ENCODE measurements at places on chromosomes 16 and 17.

GRCh38 chr17:79942591-79943346 is 92.9 kb downstream of the TBC1D16 start:
- DNase-seq = no peak

DNA sequence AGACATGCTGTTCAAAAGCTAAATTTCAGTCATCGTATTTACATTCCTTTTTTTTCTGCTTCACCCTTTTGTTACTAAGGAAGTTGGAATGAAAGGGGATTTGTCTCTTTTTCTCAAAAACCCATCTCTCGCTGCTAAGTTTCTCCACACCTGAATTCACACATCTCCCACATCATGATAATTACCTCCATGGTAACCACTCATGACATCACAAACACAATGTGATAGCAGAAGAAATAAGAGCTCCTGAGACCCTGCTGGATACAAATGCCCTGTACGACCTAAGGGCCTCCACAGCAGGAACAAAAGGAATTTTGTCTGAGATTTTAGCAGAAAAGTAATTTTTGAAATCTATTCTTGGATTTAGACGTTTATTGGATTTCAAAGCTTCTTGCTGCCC is 82.6 kb upstream of the GNAO1 start:
- DNase-seq = no peak

DNA sequence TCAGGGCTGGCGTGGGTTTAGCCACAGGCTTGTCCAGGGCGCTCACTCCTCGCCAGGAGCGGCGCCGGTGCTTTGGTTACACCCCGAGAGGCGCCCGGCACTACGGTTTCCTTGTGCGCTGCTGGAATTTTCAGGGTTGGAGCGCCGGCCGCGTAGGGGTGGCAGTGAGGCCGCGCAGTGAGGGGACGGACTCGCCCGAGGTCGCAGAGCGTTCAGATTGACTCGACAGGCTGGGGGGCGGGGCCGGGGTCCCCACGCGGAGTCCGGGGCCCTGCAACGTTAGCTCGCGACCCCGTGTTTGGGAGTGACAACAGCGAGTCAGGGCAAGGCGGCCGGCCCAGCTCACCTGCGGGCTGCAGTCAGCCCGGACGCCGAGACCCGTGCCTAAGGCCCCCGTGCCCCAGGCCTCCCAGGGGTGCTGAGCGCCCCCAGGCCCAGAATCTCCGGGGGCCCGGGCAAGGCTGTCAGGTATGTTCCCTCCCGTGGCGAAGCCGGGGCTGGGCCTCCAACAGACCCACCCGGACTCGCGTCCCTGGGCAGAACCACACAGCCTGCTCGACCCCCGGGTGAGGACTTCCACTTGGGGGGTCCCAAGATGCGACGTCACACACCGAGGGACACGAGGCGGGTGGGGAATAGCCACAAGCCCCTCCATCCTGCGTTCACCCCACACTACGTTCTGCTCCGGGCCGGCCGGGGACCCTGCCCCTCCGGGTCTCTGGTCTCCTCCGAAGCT is 1.3 kb upstream of the ACTG1 start:
- no peak for DNase-seq

- DNase-seq = no peak
Observed at GRCh38 chr17:40699371-40699770, 4.2 kb downstream of the KRT24 start.

GRCh38 chr16:3490911-3491629 is 4.2 kb downstream of the C16orf90 start:
- DNase-seq = no peak

GRCh38 chr17:27085517-27085916 is 208.4 kb upstream of the WSB1 start:
- DNase-seq = no peak

DNA sequence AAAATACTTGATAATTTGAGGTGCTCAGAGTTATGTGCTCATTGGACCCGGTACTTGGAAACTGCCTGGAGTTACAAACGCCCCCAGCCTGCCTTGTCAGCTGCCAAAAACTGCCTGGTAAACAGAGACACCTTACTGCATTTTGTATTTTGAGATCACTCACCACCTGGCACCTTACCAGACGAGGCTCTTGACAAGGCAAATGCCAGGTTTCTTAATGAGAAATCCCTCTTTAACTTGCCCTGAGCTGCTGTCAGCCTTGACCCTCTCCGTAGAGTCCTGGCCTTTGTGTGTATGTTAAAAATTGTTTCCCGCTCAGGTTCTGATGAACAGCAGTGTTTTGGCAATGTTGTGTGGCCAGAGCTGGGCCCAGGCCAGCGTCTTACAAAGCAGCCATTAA is 28.8 kb downstream of the SYT17 start:
- no peak for DNase-seq

DNA sequence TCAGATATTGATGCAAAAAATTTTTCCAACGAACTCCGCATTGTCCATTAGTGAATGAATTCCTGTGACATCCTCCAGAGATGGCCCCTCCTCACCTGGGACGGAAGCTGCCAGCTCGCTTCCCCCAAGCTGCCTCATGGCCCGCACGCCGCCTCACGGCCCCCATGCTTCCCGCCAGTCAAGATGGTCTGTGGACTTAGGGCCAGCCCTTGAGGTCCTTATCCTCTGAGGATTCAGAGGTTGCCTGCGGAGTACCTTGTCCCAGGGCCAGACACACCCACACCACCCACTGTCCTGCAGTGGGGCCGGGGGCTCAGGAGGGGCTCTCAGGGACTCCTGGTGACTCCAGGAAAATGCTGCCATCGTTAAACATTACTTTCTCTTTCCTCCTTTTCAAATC is 73.6 kb downstream of the SEC14L1 start:
- DNase-seq = no peak

DNA sequence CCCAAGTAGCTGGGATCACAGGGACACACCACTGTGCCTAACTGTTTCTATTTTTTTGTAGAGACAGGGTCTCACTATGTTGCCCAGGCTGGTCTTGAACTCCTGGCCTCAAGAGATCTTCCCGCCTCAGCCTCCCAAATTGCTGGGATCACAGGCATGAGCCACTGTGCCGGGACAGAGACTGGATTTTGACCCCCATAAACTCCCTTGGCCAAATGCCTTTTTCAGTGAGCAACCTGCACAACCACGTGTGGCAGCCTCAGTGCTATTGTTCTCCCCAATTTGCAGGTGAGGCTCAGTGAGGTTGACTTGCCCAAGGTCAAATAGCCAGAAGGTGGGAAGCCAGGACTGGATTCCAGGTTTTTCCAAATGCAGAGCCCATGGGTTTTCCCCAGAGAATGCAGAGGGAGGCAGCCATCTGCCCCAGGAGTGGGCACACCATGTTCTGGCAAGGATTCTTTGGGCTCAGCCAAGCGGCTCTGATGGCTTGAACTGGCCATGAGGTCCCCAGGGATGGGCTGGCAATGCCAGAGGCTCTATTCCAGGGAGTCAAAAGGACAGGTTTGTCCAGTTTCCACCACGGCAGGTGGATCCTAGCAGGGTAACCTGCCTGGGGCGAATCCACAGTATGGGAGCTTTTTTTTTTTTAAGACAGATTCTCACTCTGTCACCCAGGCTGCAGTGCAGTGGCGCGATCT is 1.8 kb downstream of the IL27 start:
- DNase-seq = no peak

GRCh38 chr16:23829454-23829853 is 6.3 kb upstream of the PRKCB start:
- DNase-seq = no peak

DNA sequence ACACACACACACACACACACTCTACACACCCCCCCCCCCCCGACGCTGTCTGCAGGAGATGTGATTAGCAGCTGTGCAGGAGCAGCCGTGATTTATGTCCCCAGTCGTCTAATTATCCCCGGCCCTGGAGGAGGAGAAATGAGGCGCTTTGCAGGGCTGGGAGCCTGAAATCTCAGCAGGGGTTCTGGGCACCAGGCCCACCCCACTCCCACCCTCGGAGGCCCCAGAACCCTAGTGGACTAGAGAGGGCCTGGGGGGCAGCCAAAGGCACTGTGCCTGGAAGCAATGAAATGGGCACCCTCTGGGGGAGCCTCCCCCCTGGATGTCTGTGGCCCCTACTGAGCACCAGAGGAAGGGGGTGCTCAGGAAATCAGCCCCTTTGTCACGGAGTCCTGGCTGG is 134.2 kb upstream of the CIBAR2 start:
- no peak for DNase-seq

- DNase-seq = no peak
Observed at GRCh38 chr16:78306361-78306760, 206.9 kb downstream of the WWOX start.

DNA sequence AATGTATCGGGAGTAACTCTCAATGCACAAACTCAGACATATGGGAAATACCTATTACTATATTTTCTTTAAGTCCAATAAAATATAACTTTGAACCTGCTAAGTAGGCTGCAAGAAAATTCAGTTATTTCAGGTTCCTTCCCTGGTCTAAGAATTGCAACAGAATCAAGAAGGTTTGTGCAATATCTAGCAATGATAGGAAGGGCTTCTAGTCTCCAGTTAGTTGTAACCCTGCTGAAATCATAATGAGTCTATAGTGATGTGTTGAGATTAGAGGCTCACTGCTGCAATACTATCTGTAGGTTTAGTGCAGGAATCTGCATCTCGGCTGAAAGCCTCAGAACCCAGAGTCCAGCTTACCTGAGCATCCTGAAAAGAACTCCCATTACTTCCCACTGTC is 110.5 kb downstream of the PMP22 start:
- DNase-seq = no peak

DNA sequence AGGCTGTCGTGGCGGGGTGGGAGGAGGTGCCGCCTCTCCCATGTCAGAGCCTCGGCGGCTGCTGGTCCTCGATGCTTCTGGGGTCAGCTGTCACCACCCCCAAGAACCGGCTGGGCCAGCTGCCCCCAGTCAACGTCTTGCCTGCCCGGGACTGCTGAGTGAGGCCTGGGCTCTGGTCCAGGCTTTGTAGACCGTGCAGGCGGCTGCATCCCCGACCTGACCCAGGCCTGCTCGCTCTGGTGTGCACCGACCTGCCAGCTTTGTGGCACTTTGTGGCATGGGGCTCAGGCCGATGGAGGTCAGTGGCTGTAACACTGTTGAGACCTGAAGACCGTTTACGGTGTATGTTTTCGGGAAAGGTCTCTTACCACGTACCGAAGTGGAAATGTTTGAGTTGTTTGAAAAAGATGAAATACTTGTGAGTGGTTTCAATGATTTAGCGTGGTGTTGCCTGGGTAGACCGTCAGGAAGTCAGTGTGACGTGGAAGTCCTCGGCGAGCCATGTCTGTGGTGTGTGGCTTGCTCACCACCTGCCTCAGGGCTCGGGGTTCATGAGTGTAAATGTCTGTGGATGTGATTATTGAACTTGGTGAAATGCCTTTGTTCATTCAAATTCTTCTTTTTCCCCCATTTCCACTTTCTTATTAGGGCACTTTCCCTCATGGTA is 53.2 kb upstream of the ZNF750 start:
- peak; percentile 30 for DNase-seq

- no peak for DNase-seq
Observed at GRCh38 chr17:81918832-81919545, 1.0 kb upstream of the SIRT7 start.

- no peak for DNase-seq
Observed at GRCh38 chr17:8793649-8794048, 5.5 kb downstream of the MFSD6L start.

- DNase-seq = no peak
Observed at GRCh38 chr17:64155751-64156544, 26.0 kb upstream of the ERN1 start.

DNA sequence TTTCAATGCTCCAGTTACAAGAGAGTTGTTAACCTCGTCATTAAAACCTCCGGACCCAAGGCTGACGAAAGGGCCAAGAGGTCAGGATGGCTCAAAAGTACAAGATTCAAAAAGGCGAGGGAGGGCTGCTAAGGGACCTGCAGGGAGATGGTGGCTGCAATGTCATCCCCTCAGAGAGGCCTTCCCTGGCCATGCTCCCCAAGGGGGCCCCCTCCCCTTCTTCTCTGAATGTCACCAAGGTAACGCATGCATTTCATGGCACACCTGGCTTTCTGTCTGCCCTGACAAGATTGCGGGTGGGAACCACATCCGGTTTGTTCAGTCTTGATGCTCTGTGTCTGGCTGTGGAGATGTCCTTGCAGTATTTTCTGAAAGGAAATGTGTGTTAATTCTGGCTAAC is 89.9 kb downstream of the C16orf78 start:
- DNase-seq = no peak

DNA sequence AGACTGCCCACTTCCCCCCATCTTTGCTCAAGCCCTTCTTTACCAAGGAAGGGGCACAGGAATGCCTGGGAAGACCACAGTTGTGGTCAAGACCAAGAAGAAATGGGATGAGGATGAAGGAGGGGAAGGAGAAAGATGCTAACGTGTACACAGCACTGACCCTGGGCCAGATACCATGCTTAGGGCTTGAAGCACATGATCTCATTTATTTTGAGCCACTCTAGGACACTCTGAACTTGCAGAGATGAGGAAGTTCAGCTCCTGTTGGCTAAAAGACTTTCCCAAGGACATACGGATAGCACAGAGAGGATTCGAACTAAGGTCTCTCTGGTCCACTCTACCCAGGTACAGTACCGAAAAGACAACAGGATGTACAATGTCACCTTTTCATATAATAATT is 42.6 kb downstream of the PIK3R5 start:
- DNase-seq = no peak

GRCh38 chr17:37148156-37148555 is 199.4 kb downstream of the AATF start:
- DNase-seq = no peak

Data from stimulated activated CD8-positive, alpha-beta memory T cell treated with anti-CD3 and anti-CD28 coated beads, Interleukin-7, amount 100 ng/mL, for 24 hours (primary cell).